B cell (primary cell): ENCODE measurements at places on chromosomes 4 and X.
A peak's percentile ranks its signal among the peaks of the same experiment; 100 is the strongest.

GRCh38 chr4:153257151-153257620 lies 52.9 kb downstream of the TRIM2 start:
- peak; percentile 20 for DNase-seq

DNA sequence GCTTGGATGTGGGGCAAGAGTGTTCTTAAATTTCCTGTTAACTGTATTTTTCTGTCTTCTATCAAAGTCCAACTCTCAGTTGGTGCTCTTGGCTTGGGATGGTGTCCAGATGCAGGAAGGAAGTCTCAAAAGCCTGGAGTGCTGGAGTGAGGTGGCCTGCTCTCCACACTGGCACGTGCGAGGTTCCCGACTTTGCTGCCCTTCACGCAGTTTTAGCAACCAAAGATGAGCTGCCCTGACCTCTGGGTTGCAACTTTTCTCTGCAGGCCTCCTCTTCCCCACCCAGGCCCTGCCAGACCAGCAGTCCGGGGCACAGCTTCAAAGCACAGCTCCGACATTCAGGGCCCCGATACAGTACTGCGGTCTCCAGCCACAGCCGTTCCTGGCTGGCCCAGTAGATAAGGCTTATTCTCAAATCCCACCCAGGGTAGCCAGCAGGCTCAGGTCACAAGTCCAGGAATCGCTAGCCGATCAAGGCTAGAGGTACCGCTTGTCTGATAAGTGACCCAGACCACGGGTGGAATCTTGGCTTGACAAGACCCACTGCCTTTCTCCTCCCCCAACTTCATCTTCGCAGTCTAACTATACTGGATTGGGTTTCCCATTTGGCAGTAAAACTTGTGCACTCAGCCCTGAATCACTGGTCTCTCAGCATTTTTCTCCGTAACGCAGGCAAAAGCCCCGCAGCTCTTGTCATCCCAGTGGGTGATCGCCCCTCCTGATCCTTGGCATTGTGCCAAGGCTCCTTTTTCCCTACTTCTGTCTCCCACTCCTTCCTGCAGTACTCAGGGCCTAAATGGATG lies 21.8 kb upstream of the JADE1 start:
- DNase-seq = no peak

GRCh38 chr4:68358988-68359387 lies 9.1 kb upstream of the YTHDC1 start:
- no peak for DNase-seq

DNA sequence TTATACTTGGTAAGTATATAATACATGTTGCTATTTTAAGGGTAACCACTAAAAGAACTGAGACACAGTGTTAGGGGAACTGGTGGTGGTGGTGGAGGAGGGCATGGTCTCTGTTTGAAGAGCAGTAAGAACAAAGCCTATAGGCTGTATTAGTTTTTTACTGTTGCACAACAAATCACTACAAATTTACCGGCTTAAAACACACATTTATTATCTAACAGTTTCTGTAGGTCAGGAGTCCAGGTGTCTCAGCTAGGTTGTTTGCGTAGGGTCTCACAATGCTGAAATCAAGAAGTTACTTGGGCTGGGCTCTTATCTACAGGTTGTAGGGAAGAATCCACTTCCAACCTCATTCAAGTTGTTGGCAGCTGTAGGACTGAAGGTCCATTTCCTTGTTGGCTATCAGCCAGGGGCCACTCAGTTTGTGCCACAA lies 52.6 kb downstream of the CASK start:
- DNase-seq = no peak

- peak; percentile 57 for DNase-seq
Measured at GRCh38 chr4:169485791-169486742, 126.3 kb downstream of the NEK1 start.

GRCh38 chrX:107845625-107846024 lies 20.0 kb downstream of the MID2 start:
- no peak for DNase-seq

- no peak for DNase-seq
Measured at GRCh38 chrX:15524417-15524816, 23.8 kb downstream of the BMX start.

GRCh38 chrX:146154191-146154590 lies 336.6 kb downstream of the SLITRK2 start:
- no peak for DNase-seq

GRCh38 chr4:59127743-59128142 lies 2017.6 kb upstream of the IGFBP7 start:
- no peak for DNase-seq

DNA sequence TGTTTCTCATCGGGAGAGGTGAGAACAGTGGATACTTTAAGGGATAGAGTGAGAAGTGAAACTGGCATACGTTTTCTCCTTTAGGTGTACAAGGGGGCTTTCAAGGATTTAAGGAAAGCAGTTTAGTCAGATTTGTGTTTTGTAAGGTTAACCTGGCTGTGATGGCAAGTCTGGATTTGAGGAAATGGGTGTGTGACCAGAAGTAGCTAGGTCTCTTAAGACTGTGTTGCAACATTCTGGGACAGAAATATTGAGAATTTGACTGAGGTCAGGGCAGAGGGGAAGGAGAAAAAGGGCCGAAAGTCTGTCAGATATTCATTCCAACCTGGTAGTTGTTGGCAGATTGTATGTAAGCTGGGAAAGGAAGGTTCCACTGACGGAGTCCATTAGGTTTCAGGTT lies 10.4 kb upstream of the GABRE start:
- DNase-seq = no peak

DNA sequence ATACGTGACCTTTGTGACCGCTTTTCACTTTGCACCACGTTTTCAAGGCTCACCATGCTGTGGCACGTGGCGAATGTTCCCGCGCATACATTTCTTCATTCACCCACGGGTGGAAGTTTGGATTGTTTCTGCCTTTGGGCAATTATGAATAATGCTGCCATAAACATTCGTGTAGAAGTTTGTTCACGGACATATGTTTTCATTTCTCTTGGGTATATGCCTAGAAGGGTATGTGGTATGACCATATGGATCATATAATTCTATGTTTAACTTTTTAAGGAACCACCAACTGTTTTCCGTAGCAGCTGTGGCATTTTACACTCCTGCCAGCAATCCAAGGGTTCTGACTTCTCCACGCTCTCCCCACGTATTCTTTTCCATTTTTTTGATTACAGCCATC lies 60.9 kb upstream of the MXD4 start:
- no peak for DNase-seq

DNA sequence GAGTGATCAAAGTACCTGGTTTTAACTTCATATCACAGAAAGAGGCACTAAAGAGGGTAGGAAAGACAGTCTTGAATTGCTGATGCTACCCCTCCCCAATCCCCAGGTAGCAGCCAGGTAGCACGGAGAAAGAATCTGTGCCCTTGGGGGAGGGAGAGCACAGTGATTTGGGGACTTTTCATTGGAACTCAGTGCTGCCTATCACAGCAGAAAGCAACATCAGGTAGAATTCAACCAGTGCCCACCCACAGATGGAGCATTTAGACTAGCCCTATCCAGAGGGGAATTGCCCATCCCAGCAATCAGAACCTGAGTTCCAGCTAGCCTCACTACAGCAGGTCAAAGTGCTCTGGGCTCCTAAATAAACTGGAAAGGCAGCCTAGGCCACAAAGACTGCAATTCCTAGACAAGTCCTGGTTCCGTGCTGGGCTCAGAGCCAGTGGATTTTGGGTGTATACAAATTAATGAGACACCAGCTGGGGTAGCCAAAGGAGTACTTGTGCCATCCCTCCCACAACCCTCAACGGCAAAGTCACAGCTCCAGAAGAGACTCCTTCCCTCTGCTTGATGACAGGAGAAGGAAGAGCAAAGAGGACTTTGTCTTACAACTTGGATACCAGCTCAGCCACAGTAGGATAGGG lies 228.1 kb downstream of the THOC2 start:
- DNase-seq = no peak

DNA sequence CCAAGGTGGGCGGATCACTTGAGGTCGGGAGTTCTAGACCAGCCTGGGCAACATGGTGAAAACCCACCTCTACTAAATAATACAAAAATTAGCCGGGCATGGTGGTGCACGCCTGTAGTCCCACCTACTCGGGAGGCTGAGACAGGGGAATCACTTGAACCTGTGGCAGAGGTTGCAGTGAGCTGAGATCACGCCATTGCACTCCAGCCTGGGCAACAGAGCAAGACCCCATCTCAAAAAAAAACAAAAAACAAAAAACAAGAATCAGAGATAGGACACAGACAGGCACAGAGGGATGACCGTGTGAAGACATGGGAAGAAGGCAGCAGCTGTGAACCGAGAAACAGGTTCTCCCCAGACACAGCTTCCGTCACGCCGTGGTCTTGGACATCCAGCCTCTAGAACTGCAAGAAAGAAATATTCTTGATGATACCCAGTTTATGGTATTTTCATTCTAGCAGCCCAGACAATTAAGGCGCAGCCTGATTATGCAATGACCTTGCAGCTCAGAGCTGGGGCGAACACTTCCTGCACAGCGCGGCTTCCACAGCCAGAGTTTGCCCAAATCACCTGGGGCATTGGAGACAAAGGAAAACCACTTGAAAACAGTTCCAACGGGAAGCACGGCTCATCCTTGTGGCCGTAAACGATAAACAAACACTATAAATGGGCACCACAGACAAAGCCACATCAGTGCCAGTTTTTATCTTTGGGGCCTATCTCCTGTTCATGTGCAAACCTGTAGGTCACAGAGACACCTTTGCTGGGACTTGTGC lies 4.2 kb upstream of the ARSD start:
- DNase-seq = no peak

DNA sequence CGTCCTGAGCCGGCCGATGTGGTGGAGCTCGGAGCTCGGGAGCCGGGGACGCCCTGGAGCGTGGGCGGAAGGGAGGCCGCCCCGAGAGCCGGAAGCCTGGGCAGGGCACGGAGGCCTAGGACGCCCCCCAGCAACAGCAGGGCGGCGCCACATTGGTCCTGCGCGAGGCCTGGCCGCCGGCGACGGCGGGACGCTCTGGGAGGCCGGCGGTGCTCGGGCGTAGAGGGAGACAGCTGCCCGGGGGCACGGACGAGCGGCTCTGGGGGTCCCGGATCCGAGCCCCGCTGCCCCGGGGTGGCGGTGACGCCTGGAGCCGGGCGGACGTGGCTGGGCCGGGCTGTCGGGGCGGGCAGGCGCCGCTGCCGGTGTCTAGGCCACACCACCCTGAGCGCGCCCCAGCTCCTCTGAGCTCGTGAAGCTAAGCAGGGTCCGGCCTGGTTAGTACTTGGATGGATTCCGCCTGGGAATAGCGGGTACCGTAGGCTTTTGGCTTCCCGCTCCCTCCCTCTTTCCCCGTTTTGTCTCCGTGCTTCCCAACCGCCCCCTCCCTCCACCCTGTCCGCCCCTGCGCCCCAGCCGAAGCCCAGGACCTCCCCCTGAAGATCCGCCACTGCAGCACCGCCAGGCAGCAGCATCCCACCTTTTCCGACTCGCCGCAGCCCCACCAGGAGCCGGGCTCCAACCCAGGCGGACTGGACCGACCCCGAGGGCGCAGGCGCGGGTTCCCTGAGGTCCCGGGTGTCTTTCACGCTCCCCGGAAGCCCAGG lies 12.1 kb downstream of the FRG2 start:
- no peak for DNase-seq

GRCh38 chrX:132023896-132024386 lies 839 bp downstream of the STK26 start:
- peak; percentile 59 for DNase-seq

- no peak for DNase-seq
Measured at GRCh38 chr4:102807345-102807744, 20.0 kb downstream of the UBE2D3 start.

- DNase-seq = no peak
Measured at GRCh38 chrX:11451151-11451550, 157.9 kb downstream of the AMELX start.

- no peak for DNase-seq
Measured at GRCh38 chrX:29587107-29587506, 628.3 kb upstream of the MAGEB2 start.

DNA sequence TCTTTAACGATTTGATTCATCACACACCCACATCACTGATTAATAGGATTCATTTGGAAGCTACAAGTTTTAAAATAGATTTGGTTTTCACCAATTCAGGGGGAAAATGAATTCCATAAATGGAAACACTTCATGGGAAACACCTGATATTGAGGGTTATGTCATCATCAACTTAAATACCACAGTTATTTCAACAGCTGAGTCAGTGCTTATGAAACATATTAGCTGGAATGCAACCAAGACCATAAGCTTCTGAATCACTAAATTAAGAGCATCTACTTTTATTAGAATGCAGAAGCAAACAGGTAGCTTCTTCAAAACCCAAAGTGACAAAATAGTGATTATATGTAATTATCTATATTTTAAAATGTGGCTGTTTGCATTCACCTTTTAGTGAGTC lies 207.8 kb upstream of the DCAF8L1 start:
- DNase-seq = no peak

DNA sequence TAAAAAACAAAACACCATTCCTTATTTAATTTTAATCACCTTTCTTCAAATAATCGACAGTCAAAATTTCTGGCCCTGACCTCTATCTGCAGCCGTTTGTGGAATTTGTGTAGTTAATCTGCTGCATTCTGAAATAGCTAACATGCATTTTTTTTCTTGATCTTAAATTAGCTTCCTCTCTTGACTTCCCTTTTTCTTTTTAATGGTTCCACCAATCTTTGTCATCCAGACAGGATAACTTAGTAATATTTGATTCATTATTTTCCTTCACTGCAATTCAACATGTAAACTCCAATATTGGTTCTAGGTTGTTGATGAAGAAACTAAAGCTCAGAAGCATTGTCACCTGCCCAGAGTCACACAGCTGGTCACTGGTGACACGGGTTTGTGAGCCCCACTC lies 77.3 kb downstream of the ARHGAP10 start:
- DNase-seq = no peak

DNA sequence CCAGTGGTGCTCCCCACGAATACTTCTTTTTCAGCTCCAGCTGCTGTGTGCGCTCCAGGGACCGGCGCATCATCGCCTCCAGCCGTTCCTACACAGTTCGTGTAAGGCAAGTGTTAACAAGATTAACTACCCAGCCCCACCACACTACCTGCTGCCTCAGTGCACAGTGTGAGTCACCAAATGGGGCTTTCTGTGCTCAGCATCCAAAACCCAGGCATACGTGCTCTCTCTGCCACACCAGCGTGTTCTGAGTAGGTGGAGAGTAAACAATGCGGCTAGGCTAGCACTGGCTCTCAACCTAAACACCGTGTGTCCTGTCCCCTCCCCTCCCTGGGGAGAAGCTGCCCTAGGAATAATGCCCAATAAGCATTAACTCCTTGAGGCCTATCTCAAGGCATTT lies 60.0 kb downstream of the MAP7D2 start:
- no peak for DNase-seq

DNA sequence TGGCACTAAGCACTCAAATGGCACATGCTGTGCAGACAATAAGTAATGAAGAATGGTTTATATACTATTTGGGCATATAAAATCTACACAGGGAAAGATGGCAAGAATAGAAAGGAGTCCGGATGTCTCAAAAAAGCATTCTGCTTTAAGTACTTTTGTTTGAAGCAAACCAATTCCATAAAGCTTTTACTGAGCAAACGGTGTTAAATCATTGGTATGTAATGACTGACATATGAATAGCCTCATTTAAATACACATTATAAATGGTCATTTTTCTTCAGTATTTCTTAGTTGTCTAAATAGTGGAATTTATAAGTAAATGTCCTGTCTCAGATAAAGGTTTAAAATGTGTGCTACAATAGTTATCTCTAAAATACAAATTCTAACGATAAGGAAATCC lies 6.0 kb downstream of the FBXO8 start:
- DNase-seq = no peak

GRCh38 chr4:152892974-152893373 lies 43.1 kb upstream of the FHDC1 start:
- no peak for DNase-seq
